ENCODE measurements at places on chromosomes 4 and X.
A peak's percentile ranks its signal among the peaks of the same experiment; 100 is the strongest.

GRCh38 chr4:98226396-98226795, 34.8 kb upstream of the RAP1GDS1 start:
- no peak for DNase-seq

GRCh38 chr4:24704149-24704548, 91.2 kb upstream of the SOD3 start:
- DNase-seq = no peak

- DNase-seq = no peak
Observed at GRCh38 chr4:97507587-97508245, 635.6 kb downstream of the STPG2 start.

GRCh38 chr4:79663141-79663540, 255.1 kb upstream of the GK2 start:
- no peak for DNase-seq

GRCh38 chrX:21926527-21927278, 13.8 kb upstream of the SMS start:
- no peak for DNase-seq

GRCh38 chr4:532588-533317, 33.7 kb downstream of the PIGG start:
- peak; percentile 5 for DNase-seq

DNA sequence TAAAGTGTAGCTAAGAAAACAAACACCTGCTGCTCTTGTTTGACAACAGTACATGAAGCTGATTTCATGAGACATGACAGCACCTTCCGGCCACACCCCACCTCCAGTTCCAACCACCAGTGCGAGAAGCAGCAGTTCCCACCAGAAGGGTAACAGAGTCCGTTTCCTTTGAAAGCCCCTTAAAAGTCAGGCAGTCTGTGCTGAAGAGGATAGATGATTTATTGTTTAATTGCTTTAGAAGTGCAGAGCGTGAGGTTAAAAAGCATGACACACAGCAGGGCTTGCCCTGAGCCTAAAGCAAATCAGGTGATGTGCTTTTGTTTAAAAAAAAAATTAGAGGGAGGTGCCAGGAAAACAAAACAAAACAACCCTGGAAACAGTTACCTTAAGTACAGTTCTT, 82.6 kb downstream of the HADH start:
- no peak for DNase-seq

- DNase-seq = no peak
Observed at GRCh38 chr4:63717384-63717783, 691.9 kb downstream of the TECRL start.

DNA sequence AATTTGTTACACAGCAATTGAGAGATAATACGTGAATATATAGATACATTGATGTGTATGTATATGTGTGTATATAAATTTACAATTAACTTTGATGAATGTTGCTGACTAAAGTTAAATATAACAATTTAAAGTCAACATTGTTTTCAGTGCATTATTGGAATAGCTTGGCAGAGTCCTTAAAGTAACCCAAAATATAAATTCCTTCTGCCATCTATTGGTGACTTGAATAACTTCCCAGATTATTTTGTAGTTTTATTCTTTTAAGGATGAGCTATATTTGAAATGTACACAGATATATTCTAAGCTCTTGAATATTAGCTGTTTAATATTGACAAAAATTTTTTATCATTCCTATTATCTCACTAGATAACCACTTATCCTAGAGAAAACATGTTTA, 298.2 kb upstream of the FSTL5 start:
- DNase-seq = no peak

DNA sequence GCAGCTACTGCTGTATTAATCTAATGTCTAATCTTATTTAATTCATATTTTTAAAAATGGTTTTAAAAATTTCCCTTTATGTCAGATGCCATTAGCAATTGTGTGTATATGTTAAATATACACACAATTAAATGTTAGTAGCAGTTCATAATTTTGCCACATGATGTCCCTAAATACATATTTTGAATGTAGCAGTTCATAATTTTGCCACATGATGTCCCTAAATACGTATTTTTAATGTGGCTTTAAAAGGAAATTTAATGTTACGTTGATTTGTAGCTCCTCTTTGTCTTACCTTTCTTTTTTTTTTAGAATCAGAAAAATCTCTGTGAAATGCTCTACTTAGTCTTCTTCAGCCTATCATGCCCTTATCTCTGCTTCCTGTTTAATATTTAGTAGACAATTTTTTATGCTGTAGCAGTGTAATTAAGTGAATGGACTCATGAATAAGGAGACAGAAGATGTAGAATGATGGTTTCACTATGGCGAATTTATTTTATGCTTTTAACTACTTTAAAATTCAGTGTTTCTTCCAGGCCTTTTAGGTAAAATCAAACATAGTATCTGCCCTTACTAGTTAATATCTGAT, 26.1 kb downstream of the RBM46 start:
- DNase-seq = no peak

GRCh38 chrX:143788265-143788664, 67.7 kb upstream of the SPANXN2 start:
- no peak for DNase-seq

DNA sequence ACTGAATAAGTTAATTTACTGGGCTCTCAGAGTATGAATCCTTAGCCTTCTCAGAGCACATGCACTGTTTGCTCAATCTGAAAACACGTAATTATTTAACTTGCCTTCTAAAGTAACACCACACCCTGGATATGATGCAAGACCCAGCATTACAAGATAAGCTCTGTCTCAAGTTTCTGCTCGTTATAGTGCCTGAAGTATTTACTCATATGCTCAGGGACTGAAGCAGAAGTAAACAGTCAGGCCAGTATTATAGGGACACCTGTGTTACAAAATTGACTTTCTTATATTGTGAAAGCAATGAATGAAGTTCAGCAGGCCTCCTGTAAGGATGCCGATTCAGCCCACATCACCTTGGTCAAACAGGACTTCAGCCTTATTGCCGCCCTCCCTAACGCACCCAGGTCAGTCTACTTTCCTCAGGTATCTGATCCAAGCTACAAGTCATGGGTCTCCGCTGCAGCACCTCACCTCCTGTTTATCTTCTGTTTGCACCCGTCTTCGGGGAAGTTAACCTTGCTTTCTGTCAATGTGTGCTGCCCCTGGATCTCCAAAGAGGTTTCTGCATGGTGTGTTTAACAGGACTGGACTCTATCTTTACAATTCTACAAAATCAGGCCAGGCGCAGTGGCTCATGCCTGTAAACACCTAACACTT, 42.8 kb upstream of the KLF3 start:
- no peak for DNase-seq

GRCh38 chr4:104286867-104287266, 207.8 kb downstream of the CXXC4 start:
- no peak for DNase-seq

- DNase-seq = peak; percentile 52
Observed at GRCh38 chr4:113278324-113278934, 229.0 kb downstream of the ANK2 start.

GRCh38 chr4:88179261-88179660, 20.8 kb upstream of the ABCG2 start:
- no peak for DNase-seq

DNA sequence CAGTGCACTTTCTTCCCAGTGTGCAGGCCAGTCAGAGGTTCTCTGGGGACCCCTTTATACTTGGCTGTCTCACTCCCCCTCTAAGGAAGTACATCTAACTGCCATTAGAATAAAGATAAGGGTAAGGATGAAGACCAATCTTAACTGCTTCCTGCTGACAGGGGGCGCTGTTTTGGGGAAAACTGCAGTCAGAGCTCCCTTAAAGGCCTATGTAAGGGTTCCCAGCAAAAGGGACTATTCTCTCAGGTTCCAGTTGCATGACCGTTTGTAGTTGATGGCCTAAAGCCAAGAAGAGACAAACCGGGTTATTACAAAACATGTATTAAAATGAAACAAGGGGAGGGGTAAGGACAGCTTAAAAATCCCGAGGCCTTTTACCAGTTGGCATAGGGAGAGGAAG, 115.6 kb upstream of the SPIN4 start:
- DNase-seq = no peak

DNA sequence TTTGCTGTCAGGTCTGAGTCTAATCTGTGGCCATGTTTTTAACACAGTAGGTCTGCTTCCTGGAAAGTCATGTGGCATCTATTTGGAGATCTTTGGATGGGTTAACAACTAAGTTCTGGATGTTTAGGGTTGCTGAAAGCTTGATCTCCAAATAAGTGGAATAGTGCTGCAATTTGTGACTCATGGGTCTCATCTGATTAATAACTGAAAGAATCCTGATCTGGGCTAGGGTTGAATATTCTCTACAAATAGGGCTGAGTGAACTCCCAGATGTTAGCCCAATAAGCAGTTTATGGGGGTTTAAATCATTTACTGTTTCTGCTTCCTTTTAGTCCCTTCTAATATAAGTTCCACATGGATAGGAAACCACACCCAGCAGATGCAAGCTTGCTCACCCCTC, 23.1 kb downstream of the CT47C1 start:
- DNase-seq = no peak

GRCh38 chr4:3409571-3410091, 32.1 kb upstream of the HGFAC start:
- no peak for DNase-seq

DNA sequence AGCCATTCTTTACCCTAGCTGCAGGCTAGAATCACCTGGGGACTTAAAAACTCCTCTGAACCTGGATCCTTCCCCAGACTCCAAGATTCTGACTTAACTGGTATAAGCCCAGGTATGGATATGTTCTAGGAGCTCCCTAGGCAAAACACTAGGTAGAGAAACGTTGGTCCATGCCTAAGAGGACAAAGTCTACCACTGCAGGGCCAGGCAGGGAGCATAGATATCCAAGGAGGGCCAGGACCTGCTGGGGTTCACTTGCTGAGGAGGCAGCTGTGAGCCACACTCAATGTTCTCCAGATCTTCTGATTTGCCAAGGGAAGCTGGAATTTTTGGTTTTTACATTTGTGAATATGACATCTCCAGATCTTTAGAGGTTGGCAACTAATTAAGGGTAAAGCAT, 48.6 kb upstream of the TRIM2 start:
- no peak for DNase-seq

- DNase-seq = no peak
Observed at GRCh38 chr4:42566835-42567234, 90.1 kb downstream of the ATP8A1 start.

GRCh38 chrX:109632906-109633504, 8.0 kb upstream of the KCNE5 start:
- no peak for DNase-seq

- DNase-seq = no peak
Observed at GRCh38 chrX:8731559-8732395, at the start of gene ANOS1. Gene ANOS1 (minus strand): TSS chrX:8732137. CDS start chrX:8732036, 101 bp downstream.

- no peak for DNase-seq
Observed at GRCh38 chrX:108396188-108396891, 41.9 kb downstream of the COL4A6 start.

DNA sequence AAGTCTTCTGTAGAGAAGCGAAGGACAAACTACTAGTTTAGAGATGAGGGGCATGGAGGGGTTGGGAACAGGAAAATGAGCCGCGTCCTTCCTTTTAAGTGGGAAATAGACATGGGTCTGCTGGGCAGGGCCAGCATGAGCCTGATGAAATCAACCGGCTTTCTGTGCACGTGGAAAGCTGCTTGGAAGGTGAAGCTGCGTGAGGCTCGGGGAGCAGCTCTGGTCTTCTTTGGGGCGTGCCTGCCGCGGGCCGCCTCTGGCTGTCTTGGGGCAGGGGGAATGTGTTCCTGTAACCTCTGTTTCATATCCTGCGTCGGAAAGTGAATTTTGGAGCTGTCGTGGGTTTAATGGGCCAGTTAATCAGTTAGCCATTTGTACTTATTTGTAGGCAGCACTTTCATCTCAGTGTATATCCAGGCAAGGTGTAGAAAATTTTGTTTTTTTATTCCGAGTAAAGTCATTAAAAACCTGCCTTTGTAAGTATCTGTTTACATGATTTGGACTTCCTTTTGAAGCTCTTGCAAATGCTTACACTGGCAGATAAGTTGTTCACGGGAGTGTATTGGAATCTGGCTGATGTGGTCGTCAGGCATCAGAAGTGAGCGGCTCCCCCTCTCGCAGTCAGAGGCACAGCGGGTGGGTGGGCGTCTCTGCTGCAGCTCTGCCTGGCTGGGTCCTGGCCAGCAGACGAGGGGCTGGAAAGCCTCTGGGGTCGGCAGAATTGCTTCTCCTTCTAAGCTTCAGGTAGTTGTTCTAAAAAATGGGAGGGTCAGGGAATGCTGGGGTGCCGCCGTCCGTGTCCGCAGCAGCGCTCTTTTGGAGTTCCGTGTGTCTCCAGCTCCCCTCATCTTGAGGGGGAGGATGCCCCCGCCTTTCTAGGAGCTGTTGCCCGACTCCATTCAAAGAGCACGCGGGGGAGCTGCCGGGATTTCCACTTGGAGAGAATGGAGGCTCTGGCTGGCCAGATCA, 70.5 kb upstream of the HGFAC start:
- DNase-seq = no peak

DNA sequence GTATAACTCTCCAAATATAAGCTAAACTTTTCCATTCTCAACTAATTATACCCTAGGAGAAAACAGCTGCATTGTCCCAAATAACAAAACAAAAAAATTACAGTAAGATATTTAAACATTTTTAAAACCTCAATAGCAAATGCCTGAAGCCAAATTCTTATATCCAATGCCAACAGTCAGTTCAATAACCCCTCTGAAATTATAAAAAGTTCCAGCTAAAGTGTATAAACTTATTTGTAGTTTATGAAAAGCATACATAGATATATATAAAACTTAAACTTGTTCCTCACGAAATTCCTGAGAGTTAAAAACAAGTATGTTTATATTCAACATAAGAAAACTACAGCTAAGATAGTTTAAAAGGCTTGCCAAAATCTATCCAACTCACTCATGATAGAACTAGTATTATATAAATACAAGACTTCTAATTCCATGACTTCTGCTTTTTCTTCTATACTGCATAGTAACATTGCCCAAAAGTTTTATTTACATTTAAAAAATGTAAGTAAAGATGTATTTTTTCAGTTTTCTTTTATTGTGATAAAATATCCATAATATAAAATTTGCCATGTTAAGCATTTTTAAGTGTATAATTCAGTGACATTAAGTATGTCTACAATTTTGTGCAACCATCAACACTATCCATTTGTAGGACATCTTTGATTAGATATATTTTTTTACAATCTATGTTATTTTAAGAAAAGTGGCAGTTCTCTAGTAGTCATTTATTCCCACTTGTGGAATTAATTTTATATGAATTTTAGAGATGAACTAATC, 72.8 kb downstream of the PPA2 start:
- no peak for DNase-seq

- DNase-seq = no peak
Observed at GRCh38 chr4:83779103-83780052, 243.5 kb downstream of the GPAT3 start.

- DNase-seq = no peak
Observed at GRCh38 chr4:40337523-40337922, 2.4 kb downstream of the CHRNA9 start.

DNA sequence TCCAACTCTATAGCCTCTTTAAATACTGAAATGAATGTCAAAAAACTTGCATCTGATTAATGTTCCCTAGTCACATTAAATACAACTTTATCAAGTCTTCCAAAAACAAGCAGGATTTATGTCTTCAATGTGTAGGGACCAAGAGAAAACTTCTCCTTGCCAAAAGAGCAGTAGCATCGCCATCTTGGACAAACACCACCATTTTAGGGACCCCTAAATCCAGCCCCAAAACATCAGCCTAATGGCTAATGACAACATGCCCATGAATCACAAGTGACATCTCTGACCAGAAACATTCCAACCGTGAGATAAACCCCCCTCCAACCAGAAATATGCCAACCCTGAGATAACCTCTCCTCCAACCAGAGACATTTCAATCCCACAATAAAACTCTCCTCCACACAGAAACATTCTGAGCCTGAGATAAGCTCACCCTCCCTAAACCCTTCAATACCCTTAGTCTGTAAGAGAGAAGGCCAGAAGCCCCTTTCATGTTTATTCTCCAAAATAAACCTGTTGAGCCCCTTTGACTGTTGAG, 697.4 kb downstream of the TRAM1L1 start:
- no peak for DNase-seq

- DNase-seq = no peak
Observed at GRCh38 chr4:100278567-100278966, 88.3 kb upstream of the DDIT4L start.
